ENCODE measurements at places on chromosomes 11 and 22.

- no peak for DNase-seq
Observed at GRCh38 chr11:19241260-19242178, 774 bp upstream of the E2F8 start.

DNA sequence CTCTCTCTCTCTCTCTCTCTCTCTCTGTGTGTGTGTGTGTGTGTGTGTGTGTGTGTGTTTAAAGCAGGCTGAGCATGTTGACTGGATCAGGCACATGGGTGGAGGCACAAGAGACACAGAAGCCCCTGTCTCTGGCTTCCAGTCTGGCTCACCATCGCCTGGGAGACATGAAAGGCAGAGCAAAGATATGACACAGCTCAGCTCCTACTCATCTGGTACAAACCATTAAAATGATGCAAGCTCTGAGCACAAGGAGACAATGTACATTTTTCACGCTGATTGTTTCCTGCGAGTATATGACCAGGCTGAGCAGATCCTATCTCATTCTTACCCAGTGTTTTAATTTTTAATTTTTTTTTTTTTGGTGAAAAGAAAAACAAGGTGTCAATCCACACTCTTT is 9.5 kb downstream of the SLC6A5 start:
- no peak for DNase-seq

GRCh38 chr11:46618837-46619236 is 1.5 kb downstream of the ATG13 start:
- DNase-seq = no peak

- no peak for DNase-seq
Observed at GRCh38 chr11:12958986-12959385, 50.1 kb upstream of the RASSF10 start.

DNA sequence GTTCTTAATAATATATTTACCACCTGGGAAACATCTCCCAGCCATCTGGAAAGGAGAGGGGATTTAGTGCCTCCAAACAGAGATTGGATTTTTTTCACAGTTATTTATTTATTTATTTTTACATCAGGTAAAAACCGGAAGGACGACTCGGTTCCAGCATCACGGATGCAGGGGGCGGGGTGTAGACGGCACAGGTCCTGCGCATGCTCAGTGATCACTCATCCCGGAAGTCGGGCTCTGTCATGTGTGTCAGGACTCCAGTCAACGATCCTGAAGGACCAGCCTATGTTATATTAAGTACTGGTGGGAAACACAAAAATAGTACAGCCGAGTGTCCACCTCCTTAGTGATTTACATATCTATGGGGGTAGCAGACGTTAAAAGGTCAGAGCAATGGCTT is 467.6 kb downstream of the NTM start:
- no peak for DNase-seq

GRCh38 chr11:109076870-109077269 is 345.1 kb upstream of the C11orf87 start:
- no peak for DNase-seq

- no peak for DNase-seq
Observed at GRCh38 chr11:68528630-68529029, 68.1 kb downstream of the PPP6R3 start.

DNA sequence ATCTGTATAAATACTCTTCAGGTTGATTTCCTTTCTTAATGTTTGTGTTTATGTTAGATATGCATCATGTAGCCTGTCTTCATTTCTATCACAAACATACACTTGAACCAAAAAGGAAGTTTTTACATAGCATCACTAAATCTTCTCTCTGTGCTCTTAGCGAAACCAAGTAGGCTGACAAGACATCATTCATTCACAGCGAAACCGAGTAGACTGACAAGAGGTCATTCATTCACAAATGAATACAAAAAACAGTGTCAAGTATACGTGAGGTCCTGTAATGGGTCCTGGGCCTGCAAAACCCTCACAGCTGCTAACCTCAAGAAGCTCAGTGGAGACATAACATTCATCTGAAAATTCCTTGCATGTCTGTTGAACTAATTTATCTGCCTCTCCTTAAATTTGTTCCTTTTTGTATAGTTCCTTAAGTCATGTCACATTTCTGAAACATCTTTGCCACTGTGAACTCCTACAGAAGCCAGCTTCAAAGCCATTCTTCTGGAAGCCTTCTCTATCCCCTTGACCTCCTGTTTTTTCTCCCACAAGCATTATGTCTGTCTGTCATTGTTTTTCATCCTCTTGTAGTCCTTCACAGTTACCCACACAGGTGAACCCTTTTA is 9.8 kb upstream of the HBE1 start:
- DNase-seq = no peak

- no peak for DNase-seq
Observed at GRCh38 chr22:25849522-25849921, 107.5 kb downstream of the MYO18B start.

DNA sequence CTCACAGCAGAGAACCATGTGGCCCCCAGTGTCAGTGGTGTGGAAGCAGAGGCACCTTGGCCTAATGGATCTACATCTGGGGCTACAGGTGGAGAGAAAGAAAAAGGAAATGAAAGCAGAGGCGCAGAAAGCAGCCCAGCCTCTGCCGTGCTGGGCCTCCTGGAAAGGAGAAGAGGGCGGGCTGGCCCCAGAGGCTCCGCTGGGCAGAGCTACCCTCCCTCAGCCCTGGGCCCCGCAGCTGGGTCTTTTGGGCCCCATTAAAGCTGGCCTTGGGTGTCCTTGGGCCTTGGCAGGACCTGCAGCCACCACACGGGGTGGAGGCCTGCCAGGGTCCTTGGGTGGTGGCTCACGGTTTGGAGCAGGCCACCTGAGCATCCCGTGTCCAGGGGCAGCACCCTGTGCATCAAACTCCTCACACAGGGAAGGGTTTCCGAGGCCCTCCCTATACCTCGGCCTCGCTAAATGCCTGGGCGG is 31.6 kb upstream of the GAL start:
- DNase-seq = no peak

- no peak for DNase-seq
Observed at GRCh38 chr11:1085440-1086170, 10.9 kb downstream of the MUC2 start.

DNA sequence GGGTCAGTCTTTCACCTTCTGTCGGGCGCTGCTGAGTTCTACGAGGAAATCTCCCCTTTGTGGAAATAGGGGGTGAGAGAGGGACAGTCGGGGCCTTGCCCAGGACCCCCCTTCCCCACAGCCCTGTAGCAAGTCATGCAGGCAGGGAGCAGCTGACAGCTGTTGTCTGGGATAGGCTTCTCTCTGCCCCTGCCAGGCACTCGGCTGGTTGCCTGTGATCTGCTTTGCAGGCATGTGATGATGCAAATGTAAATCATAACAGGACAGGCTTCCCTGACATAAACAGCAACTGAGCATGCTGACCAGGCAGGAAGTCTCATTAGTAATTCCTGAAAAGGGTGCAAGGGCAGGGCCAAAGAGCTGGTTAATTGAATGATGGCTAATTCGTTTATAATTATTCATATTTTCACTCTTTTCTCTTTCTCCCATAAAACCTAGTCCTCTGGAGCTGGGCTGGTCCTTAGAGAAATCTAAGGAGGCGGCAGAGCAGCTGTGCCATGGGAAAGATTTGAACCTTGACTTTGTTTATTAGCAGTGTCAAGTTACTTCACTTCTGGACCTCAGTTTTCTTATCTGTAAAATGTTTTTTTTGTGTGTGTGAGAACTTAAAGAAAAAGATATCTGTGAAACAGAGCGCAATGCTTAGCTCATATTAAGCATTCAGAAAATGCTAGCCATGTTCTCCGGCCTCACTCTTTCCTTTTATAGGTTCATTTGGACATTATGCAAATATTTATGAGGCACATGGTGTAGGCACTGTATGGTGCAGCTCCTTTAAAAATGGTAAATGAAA is 129.7 kb downstream of the LDLRAD3 start:
- no peak for DNase-seq

GRCh38 chr11:6638429-6638828 is 17.2 kb downstream of the DCHS1 start:
- no peak for DNase-seq

DNA sequence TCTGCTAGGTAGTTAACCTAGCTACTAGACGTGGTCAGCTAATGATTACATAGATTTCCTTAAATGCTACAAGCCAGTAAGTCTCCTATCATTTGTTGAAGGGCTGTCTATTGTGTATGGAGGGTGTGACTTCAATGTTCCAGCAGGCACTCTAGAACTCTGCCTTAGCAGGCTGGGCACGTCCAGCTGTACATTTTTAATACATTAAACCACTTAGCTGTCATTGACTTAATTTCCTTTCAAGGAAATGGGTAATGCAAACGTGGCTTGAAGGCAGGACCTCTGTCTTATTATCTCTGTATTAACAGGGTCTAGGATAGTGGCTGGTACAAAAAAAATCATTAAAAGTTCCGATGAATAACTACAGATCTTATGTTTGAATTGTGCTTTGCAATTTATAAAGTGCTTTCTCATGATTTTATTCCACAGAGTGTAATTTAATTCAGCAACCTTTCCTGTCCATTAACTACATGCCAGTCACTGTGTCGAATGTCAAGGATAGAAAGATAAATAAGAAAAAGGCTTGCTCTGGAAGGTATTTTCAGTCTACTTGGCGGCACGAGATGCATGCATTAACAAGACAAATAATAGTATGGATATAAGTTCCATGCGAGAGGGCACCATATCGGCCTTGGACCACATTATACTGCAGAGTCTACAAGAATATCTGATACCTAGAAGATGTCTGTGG is 60.3 kb downstream of the APOL3 start:
- DNase-seq = no peak

DNA sequence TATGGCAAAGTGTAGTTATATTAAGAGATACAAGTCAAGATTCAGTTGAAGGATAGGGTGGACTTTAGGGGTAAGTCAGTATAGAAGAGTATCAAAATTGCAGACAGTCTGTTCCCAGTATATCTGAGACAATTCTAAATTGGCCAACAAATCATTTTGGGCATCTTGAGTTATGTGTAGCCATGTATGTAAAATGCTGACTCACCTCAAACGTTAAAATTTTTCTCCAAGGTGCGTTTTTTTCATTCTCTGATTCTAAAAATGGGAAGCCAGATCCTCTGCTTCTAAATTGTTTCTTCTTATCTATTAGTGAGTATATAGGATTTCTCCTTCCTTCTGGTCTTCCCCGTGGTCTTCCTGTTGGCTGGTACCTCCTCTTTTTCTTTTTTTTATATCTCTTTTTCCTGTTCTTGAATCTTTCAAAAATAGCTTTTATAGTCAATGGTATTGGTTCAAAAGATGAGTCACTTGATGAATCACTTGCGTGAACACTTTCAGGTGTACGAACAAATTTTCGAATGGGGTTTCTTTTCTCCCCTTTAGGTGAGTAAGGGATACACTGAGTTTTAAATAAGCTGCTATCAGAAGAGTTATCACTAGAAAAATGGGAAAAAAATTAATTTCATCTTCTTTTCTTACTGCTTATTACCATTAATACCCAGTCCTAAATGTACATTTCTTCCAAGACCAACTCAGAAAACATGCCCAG is 3.2 kb downstream of the TAF1D start:
- DNase-seq = no peak

- DNase-seq = no peak
Observed at GRCh38 chr11:116855413-116855812, 18.0 kb upstream of the APOA1 start.

DNA sequence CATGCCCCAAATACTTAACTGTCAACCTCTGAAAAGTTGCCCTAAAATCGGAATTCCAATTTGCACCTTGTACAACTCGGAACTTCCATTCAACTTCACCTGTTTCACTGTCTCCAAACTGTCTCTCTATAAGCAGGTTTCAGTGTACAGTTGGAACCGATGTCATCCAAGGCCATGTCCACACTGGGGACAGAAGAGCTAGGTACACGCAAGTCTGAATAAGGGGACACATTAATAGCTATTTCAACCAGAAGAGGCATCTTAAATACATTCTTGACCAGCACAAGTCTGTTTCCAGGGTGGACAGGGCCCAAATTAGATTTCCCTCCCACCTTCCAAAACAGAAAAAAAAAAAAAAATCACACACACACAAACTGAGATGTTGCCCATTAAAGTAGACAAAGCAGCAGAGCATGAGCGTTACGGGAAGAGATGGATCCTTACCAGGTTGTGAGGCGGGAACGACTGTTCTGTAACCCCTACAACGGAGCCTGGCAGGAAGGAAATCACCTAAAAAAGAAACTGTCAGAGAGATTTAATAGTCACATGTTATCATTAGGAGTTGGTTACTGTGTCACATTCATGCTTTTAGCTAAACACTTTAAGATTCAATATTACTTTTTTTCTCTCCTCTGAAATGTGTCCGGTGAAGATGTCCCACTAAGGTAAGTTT is 1.7 kb downstream of the CREBZF start:
- DNase-seq = no peak

- no peak for DNase-seq
Observed at GRCh38 chr11:118056806-118057205, 20.1 kb upstream of the TMPRSS4 start.

DNA sequence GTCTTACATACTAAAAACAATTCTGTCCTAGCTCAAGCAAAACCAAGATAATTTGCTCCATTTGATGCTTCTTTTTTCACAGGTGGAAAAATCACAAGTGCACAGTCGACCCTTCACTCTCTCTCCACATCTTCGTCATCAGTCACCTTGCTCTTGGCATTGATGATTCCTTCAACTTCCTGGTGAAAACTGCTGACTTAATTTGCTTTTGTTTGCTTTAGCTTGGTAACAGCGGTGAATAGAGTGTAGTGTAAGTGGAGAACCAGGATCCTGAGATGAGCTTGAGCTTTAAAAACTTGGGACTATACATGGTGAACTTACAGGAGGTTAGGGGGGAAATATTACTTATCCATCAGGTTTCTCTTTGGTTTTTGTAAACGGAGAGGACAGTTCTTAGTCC is 331.1 kb upstream of the ARHGAP42 start:
- DNase-seq = no peak

DNA sequence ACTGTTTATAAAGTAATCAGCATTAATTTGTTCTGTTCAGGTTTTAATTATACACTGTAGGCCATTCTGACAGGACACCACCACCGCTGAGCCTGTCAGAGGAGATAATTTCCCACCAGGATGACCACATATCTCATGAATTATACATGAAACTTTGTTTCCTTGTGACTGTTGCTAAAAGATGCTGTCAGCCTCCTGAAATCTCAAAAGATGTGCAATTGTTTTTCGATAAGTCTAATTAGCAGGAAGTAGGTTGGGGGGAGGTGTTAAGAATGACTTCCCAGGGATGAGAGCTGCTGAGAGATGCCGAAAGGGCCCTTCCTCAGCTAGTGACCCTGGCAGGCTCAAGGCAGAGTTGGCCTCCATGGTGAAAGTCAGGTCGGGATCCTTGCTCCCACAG is 485.4 kb downstream of the SOX6 start:
- no peak for DNase-seq

DNA sequence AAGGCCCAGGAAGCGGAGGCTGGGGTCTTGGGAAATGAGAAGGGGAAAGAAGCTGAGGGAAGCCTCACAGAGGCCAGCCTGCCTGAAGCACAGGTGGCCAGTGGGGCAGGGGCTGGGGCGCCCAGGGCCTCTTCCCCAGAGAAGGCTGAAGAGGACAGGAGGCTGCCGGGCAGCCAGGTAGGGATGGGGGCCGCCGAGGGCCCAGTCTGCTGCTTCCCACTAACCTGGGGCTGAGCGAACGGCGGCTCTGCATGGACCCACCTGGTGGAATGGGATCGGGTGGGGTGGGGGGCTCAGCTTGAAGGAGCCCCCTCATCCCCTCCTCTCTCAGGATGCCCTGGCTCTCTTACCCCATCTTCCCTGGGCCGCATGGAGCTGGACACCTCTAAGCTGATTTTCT is 7.7 kb downstream of the EHBP1L1 start:
- DNase-seq = no peak
